Myocyte (in vitro differentiated cells): ENCODE measurements at places on chromosomes 12 and 14. TPM values are rescaled to one million over a fixed set of nuclear protein-coding genes. Genes with fewer than 3 reads are reported as not detected.

TAS2R43 gene
- total RNA-seq, result 0.48 TPM in 1 of 2 replicates, not detected in the other

SERPINA3 gene
- total RNA-seq, result 0.78 and 1.7 TPM in 2 replicates

KLHL33 gene
- total RNA-seq, result 0.05 and 0.16 TPM in 2 replicates

SPIC gene
- total RNA-seq, result not detected in 2 replicates

ALDH6A1 gene
- total RNA-seq, result 14.9 and 16.8 TPM in 2 replicates
